ENCODE measurements at places on chromosomes 4 and X. TPM values are rescaled to one million over a fixed set of nuclear protein-coding genes. Genes with fewer than 3 reads are reported as not detected.

- H3K36me3 ChIP-seq, result no peaks in the 10 kb centered on the region
- no peak overlapping the region for H3K27ac ChIP-seq
- H3K4me3 ChIP-seq, result no peak overlapping the region
- H3K27me3 ChIP-seq, result no peaks in the 10 kb centered on the region
Observed at GRCh38 chrX:106263817-106264216, 95.7 kb downstream of the PWWP3B start.

GRCh38 chrX:29652484-29652883 is 562.9 kb upstream of the MAGEB2 start:
- H3K27ac ChIP-seq, result no peak overlapping the region
- no peak overlapping the region for H3K4me3 ChIP-seq
- no peaks in the 10 kb centered on the region for H3K36me3 ChIP-seq
- H3K27me3 ChIP-seq, result peaks cover 2% of the 10 kb centered on the region
- DNase-seq, result peak; percentile 50

Gene OTUD6A
- not detected for total RNA-seq

GRCh38 chr4:25860586-25861279 is 2.1 kb downstream of the SEL1L3 start:
- no peaks in the 10 kb centered on the region for H3K36me3 ChIP-seq
- peaks cover 5% of the 10 kb centered on the region for H3K27me3 ChIP-seq
- H3K27ac ChIP-seq, result peak overlapping the region; percentile 31
- H3K4me1 ChIP-seq, result peaks cover 16% of the 10 kb centered on the region
- no peak overlapping the region for H3K4me3 ChIP-seq

DNA sequence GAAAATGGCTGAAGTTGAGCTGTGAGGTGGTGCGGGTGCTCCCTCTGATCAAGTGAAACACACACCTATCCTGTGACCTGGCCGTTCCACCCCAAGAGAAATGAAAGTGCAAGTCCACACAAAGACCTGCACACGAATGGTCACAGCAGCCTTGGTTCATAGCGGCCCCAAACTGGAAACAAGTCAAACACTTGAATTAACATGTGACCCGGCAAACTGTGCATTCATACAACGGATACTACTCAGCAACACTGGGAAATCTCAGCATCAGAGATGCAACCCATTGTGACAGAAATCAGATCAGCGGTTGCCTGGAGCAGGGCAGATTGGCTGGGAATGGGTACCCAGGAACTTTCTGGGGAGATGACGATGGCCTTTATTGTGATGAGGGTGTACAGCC is 7.6 kb downstream of the G6PD start:
- H3K4me1 ChIP-seq, result peaks cover 6% of the 10 kb centered on the region
- H3K4me3 ChIP-seq, result no peak overlapping the region
- peaks cover 13% of the 10 kb centered on the region for H3K36me3 ChIP-seq
- no peak overlapping the region for H3K27ac ChIP-seq
- no peaks in the 10 kb centered on the region for H3K27me3 ChIP-seq
- DNase-seq, result no peak

- peaks cover 10% of the 10 kb centered on the region for H3K4me1 ChIP-seq
- no peaks in the 10 kb centered on the region for H3K36me3 ChIP-seq
- no peak overlapping the region for H3K4me3 ChIP-seq
- H3K27ac ChIP-seq, result no peak overlapping the region
- DNase-seq, result no peak
Observed at GRCh38 chr4:81923140-81923539, 450.7 kb downstream of the HNRNPD start.

Gene ANAPC10
- 28.8 TPM for total RNA-seq

GRCh38 chrX:74680836-74681235 is 66.4 kb upstream of the RLIM start:
- H3K36me3 ChIP-seq, result no peaks in the 10 kb centered on the region
- H3K4me3 ChIP-seq, result no peak overlapping the region
- H3K27me3 ChIP-seq, result no peaks in the 10 kb centered on the region
- no peaks in the 10 kb centered on the region for H3K4me1 ChIP-seq
- DNase-seq, result no peak

DNA sequence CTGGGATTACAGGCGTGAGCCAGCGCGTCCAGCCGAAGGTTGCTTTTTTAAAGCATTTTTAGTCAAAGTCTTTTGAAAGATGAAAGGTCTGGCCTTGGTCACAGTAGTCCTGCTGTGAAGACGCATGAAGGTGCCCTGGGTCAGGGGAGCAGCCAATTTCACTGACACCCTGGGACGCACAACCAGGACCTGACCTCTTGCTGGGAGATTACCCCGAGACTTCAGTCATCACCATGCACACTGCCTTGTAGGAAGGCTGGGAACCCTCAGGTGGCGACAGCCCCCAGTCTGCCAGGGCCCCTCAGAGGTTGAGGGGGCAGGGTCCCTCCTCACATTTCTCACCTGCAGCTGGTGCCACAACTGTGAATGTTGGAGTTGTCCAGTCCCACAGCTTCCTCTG is 53.2 kb downstream of the CPLX1 start:
- H3K4me3 ChIP-seq, result no peak overlapping the region
- H3K4me1 ChIP-seq, result peaks cover 16% of the 10 kb centered on the region
- H3K27ac ChIP-seq, result no peak overlapping the region
- no peak for DNase-seq

- no peak overlapping the region for H3K4me3 ChIP-seq
- no peak overlapping the region for H3K27ac ChIP-seq
- H3K4me1 ChIP-seq, result no peaks in the 10 kb centered on the region
- H3K36me3 ChIP-seq, result no peaks in the 10 kb centered on the region
- no peak for DNase-seq
Observed at GRCh38 chrX:17405225-17405969, 30.4 kb downstream of the NHS start.

Gene PIR
- total RNA-seq, result 2.4 TPM

Gene HSFX2
- total RNA-seq, result 0.75 TPM

DNA sequence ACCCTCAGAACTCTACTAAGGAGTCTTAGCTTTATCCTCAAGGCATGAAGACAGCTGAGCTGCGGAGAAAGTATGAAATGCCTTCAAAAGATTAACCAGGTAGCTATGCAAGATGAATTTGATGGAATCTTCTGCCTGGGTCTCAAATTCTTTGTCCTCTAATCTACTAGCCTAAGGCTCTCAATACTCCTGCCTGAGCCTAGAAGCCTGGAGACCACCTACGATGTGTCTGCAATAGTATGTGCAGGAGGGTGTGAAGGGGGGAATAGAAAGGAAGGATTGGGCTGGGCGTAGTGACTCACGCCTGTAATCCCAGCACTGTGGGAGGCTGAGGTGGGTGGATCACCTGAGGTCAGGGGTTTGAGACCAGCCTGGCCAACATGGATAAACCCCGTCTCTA is 178.2 kb upstream of the GPC4 start:
- DNase-seq, result no peak
- H3K27ac ChIP-seq, result no peak overlapping the region
- H3K4me3 ChIP-seq, result no peak overlapping the region
- no peaks in the 10 kb centered on the region for H3K4me1 ChIP-seq

Gene TECRL
- 18.4 TPM for total RNA-seq

Gene VEGFD
- total RNA-seq, result 0.44 TPM

Gene SLC10A4
- 0.49 TPM for total RNA-seq
